Umbilical cord (tissue), 2 donors: ENCODE measurements at places on chromosomes 7 and 10. TPM values are rescaled to one million over a fixed set of nuclear protein-coding genes. Genes with fewer than 3 reads are reported as not detected.

- peak; percentile 62 for DNase-seq
Measured at GRCh38 chr7:109890622-109891021, 1200.3 kb upstream of the LRRN3 start.

GRCh38 chr10:115818012-115818411, 455.0 kb downstream of the GFRA1 start:
- DNase-seq, result peak; percentile 45

GRCh38 chr10:2786251-2786650, 281.1 kb upstream of the PFKP start:
- no peak for DNase-seq

GRCh38 chr7:209906-210305, 17.5 kb downstream of the FAM20C start:
- no peak for DNase-seq

DNA sequence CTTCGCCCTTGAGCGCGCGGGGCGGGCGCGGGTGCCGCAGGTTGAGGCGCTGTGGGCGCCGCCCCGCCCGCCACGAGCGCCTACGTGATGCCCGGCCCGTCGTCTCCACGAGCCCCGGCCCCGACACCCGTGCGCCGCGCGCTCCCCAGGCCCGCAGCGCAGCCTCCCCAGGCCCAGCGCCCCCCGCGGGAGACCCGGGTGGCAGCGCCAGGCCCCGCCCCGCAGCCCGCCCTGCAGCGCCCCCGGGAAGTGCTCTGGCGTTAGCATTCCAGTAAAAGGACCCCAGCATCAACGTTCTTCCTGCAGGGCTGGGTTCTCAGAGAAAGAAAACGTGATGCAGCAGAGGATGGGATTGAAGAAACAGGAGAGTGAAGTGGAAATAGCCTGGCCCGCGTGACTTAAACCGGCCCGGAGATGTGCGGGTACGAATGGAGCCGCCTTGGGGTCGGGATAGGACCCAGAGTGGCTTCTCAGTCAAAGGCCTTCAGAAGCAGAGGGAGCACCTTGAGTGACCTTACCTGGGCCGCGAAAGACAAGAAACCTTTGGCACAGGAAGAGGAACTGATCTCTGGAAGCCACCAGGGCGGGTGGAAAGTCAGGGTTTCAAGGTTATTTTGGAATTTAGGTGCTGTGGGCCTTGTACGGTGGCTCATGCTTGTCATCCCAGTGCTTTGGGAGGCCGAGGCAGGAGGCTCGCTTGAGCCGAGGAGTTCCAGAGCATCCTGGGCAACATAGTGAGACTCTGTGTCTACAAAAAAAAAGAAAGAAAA, 1.8 kb downstream of the PFKP start:
- peak; percentile 31 for DNase-seq

GRCh38 chr7:29190349-29191045, 4.1 kb upstream of the CHN2 start:
- no peak for DNase-seq

GRCh38 chr10:99364125-99364524, 35.0 kb downstream of the CNNM1 start:
- no peak for DNase-seq

GRCh38 chr7:985915-986741, 3.1 kb downstream of the CYP2W1 start:
- no peak for DNase-seq

Gene IGFBP3
- 734 TPM for total RNA-seq

Gene PLEKHS1
- 2.2 TPM for total RNA-seq

Gene NPFFR1
- 1.2 TPM for total RNA-seq

Gene HTRA1
- 401 TPM for total RNA-seq

Gene PCDH15
- 15.9 TPM for total RNA-seq
